ENCODE measurements at places on chromosomes 7 and 10. TPM values are rescaled to one million over a fixed set of nuclear protein-coding genes. Genes with fewer than 3 reads are reported as not detected.
A peak's percentile ranks its signal among the peaks of the same experiment; 100 is the strongest.

DNA sequence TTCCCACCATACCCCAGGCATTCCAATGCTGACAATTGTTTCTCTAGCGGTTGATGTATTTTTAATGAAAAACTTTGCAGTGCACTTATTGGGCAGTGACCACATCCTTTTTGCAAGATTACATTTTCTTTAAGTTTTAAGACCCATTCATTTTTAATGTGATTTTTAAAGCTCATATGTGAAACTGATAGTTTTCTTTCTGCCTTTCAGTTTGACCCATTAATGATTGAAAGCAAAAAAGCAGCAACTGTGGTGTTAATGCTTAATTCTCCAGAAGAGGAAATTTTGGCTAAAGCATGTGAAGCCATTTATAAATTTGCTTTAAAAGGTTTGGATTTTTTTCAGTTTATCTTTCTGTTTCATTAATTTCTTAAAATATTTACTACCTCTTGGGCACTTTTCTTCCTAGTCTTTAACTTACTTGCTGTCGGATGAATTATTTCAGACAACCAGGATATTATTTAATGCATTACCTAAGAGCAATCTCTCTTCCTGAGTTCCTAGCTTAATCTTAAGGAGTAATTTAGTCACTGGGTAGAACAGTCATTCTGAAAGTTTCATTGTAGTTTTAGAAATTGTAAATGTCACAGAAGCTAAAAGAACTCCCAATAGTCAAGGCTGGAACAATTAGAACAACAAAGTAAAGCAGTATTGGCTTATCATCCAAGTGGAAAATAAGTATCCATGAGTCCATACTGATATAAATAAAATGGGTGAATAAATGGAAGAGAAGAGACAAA is 18.3 kb downstream of the ARMC3 start:
- H3K4me1 ChIP-seq: no peaks in the 10 kb centered on the region
- H3K4me3 ChIP-seq: no peak overlapping the region
- H3K36me3 ChIP-seq: no peaks in the 10 kb centered on the region
- no peaks in the 10 kb centered on the region for H3K27me3 ChIP-seq
- no peak overlapping the region for H3K27ac ChIP-seq
- no peak for DNase-seq

- no peak overlapping the region for H3K4me3 ChIP-seq
- H3K36me3 ChIP-seq: no peaks in the 10 kb centered on the region
- DNase-seq: no peak
- no peaks in the 10 kb centered on the region for H3K27me3 ChIP-seq
- peaks cover 30% of the 10 kb centered on the region for H3K4me1 ChIP-seq
- H3K27ac ChIP-seq: no peak overlapping the region
These were observed 35.5 kb upstream of the ZNF32 start for GRCh38 chr10:43684292-43684559.

- H3K4me1 ChIP-seq: peaks cover 31% of the 10 kb centered on the region
- H3K27ac ChIP-seq: peak overlapping the region; percentile 88
- peak overlapping the region; percentile 92 for H3K4me3 ChIP-seq
- H3K27me3 ChIP-seq: no peaks in the 10 kb centered on the region
- H3K36me3 ChIP-seq: peaks cover 24% of the 10 kb centered on the region
These were observed 662 bp downstream of the DNAJC2 start for GRCh38 chr7:103343758-103344452.

GRCh38 chr7:1869452-1870130 is 199.5 kb downstream of the ELFN1 start:
- H3K4me3 ChIP-seq: no peak overlapping the region
- no peak for DNase-seq
- H3K27ac ChIP-seq: no peak overlapping the region
- no peaks in the 10 kb centered on the region for H3K27me3 ChIP-seq

DNA sequence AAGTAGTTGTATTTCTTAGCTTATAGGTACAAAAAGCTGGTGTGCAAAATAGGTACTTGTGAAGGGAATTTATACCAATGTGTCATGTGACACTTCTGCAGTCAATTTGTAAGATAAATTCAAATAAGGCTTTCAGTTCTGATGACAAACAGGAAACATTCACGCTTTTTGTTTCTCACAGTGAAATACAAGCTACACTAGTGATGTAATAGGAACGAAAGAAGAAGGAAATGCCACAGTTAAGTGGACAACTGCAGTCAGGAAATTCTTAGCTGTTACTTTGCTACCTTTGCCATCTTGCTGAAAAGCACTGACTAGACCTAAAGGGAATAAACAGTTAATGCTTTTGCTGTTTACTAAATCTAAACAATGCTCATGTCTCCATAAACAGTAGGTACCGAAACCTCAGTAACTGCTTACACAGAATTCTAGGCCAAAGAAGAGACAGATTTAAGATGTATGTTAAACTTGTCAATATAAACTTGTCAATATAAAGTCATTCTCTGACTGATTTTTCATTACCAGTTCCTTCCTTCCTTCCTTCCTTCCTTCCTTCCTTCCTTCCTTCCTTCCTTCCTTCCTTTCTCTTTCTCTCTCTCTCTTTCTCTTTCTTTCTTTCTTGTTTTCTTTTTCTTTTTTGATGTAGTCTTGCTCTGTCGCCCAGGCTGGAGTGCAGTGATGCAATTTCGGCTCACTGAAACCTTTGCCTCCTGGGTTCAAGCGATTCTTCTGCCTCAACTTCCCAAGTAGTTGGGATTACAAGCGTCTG is 10.1 kb downstream of the OTUD1 start:
- no peak for DNase-seq
- H3K36me3 ChIP-seq: no peaks in the 10 kb centered on the region
- H3K4me3 ChIP-seq: no peak overlapping the region
- no peaks in the 10 kb centered on the region for H3K27me3 ChIP-seq

- H3K36me3 ChIP-seq: no peaks in the 10 kb centered on the region
- DNase-seq: no peak
- H3K27me3 ChIP-seq: no peaks in the 10 kb centered on the region
- H3K4me1 ChIP-seq: no peaks in the 10 kb centered on the region
- no peak overlapping the region for H3K27ac ChIP-seq
These were observed 547.1 kb upstream of the ANKRD30A start for GRCh38 chr10:36578306-36578705.

DNA sequence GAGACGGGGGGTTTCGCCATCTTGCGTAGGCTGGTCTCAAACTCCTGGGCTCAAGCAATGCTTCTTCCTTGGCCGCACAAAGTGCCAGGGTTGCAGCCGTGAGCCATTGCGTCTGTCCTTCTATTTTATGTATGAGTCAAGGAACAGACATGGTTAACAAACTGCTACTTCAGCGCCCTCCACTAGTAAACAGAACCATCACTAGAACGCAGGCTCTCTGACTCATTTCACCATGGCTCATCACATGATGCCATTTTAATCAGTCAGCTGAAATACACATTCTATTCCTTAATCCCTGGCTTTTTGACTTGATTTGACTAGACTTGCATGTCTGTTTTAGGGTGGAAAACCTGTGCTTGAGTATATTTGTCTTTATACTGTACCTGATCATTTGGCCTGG is 41.3 kb downstream of the CELF2 start:
- no peak overlapping the region for H3K27ac ChIP-seq
- no peak overlapping the region for H3K4me3 ChIP-seq
- no peaks in the 10 kb centered on the region for H3K36me3 ChIP-seq
- H3K27me3 ChIP-seq: no peaks in the 10 kb centered on the region

GRCh38 chr10:78910886-78911285 is 157.9 kb upstream of the ZMIZ1 start:
- H3K27ac ChIP-seq: no peak overlapping the region
- no peak overlapping the region for H3K4me3 ChIP-seq
- H3K36me3 ChIP-seq: no peaks in the 10 kb centered on the region
- H3K4me1 ChIP-seq: no peaks in the 10 kb centered on the region
- no peak for DNase-seq

DNA sequence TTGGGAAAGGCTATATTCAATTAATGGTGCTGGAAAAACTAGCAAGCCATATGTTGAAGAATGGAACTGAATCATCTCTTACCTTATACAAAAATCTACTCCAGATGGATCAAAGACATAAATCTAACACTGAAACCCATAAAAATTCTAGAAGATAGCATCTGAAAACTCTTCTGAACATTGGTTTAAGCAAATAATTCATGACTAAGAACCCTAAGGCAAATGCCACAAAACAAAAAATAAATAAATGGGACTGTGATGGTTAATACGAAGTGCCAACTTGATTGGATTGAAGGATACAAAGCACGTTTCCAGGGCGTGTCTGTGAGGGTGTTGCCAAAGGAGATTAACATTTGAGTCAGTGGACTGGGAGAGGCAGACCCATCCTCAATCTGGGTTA is 1130.0 kb downstream of the DNAJB9 start:
- no peak overlapping the region for H3K27ac ChIP-seq
- no peaks in the 10 kb centered on the region for H3K36me3 ChIP-seq
- DNase-seq: no peak
- no peaks in the 10 kb centered on the region for H3K4me1 ChIP-seq

DNA sequence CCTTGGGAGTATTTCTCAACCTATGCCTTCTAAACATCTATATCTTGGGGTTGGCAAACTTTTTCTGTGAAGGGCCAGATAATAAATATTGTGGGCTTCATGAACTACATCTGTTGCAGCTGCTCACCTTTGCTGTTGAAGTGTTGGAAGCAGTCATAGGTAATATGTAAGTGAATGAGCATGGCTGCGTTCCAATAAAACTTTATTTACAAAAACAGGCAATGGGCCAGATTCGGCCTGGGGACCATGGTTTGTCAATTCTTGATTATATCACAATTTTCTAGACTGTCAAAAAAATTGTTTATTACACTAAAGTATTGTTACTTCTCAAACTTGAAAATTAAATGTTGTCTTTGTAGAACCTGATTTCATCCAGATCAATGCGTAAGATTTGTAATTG is 54.9 kb downstream of the MTPN start:
- H3K4me1 ChIP-seq: no peaks in the 10 kb centered on the region
- H3K27me3 ChIP-seq: no peaks in the 10 kb centered on the region
- H3K36me3 ChIP-seq: no peaks in the 10 kb centered on the region
- peak; percentile 14 for DNase-seq
- no peak overlapping the region for H3K27ac ChIP-seq

DNA sequence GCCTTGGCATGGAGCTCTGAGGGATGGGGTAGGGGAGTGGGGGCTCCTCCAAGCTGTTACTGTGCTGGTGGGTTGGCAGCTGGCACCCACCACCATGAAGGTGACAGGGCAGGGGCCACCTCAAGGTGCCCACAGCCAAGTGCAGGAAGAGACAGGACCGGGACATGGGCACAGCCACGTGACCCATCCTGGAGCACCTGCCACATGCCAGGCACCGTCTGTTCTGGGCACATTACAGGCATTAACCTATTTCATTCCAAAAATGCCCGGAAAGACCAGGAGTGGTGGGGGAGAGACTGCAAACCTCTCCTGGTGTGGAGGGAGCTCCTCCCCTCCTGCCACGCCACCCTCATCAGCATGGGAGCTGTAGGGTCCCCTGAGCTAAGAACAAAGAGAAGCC is 56.7 kb downstream of the CAMK2B start:
- H3K4me1 ChIP-seq: no peaks in the 10 kb centered on the region
- no peaks in the 10 kb centered on the region for H3K36me3 ChIP-seq
- DNase-seq: no peak
- no peak overlapping the region for H3K4me3 ChIP-seq

- peaks cover 14% of the 10 kb centered on the region for H3K4me1 ChIP-seq
- DNase-seq: no peak
- no peak overlapping the region for H3K27ac ChIP-seq
- H3K36me3 ChIP-seq: no peaks in the 10 kb centered on the region
These were observed 17.8 kb downstream of the HDAC9 start for GRCh38 chr7:18513343-18513742.

- no peak overlapping the region for H3K4me3 ChIP-seq
- no peak for DNase-seq
- peak overlapping the region; percentile 78 for H3K27ac ChIP-seq
- H3K36me3 ChIP-seq: no peaks in the 10 kb centered on the region
- H3K4me1 ChIP-seq: peaks cover 22% of the 10 kb centered on the region
- H3K27me3 ChIP-seq: no peaks in the 10 kb centered on the region
These were observed 22.6 kb upstream of the AKR1C3 start for GRCh38 chr10:5071411-5072198.

- no peak for DNase-seq
- H3K36me3 ChIP-seq: no peaks in the 10 kb centered on the region
- no peak overlapping the region for H3K27ac ChIP-seq
- H3K4me3 ChIP-seq: no peak overlapping the region
- H3K27me3 ChIP-seq: no peaks in the 10 kb centered on the region
These were observed 1.8 kb downstream of the COMMD3 start for GRCh38 chr10:22317771-22318565.

DNA sequence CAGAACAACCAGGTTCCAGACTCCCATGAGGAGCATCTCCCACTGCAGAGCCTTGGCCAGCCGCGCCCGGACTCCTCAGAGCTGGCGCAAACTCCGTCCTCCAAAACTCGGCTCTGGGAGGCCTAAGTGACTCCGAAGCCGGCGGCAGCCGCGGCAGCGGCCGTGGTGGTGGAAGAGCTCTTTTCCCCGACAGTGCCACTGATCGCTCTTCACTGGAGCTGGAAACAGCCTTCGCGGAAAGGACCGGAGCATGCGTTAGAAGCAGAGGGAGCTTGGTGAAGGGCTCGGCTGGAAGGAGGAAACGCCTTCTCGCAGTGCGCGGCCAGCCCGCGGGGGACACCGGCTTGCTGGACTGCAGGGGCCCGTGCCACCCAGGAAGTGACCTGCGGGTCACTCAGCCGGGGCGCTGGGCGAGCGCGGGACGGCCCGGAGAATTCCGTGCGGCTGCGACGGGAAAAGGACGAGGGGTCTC is 5.0 kb upstream of the HOXA13 start:
- no peak overlapping the region for H3K27ac ChIP-seq
- no peaks in the 10 kb centered on the region for H3K36me3 ChIP-seq
- H3K27me3 ChIP-seq: peaks cover 61% of the 10 kb centered on the region
- DNase-seq: no peak
- no peak overlapping the region for H3K4me3 ChIP-seq

DNA sequence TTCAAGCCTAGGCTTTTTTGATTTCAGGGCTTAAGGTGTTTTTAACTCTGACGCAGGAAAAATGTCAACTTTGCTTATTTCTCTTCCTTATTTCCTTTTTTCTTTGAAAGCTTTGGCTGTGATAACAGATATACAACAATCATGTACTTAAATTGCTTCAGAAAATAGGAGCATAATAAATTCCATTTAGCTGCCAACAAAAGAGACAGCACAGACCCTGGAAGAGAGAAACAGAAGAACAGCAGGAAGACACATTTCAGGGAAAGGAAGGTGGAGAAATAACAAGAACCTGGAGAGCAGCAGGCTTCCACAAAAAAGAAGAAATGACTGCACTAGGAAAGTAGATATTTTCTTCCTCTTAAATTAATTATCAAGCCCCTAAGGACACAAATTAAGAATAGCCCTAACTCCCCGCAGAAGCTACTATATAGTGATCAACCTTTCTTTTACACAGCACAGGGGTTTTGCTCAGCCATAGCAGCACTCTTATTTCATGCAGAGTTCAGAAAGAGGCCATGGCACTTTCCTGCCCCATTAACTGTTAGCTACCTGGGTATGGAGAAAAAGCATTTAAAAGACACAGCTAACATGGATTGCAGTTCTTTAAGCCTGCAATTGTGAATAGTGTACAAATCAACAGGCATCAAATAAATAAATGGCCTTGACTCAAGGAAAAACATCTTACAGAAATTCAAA is 61.5 kb downstream of the IQUB start:
- H3K4me1 ChIP-seq: peaks cover 8% of the 10 kb centered on the region
- H3K27ac ChIP-seq: no peak overlapping the region
- no peaks in the 10 kb centered on the region for H3K27me3 ChIP-seq

Gene MBLAC1
- total RNA-seq: 4.2 TPM

Gene LAMB1
- total RNA-seq: 236 TPM

Gene MRC1
- total RNA-seq: 39.6 TPM

Gene CRYGN
- 0.17 TPM for total RNA-seq

Gene SMC3
- total RNA-seq: 27.7 TPM

Data from esophagus muscularis mucosa (tissue), 4 donors.